Activated CD8-positive, alpha-beta memory T cell treated with anti-CD3 and anti-CD28 coated beads for 48 hours (primary cell): ENCODE measurements at places on chromosomes 2 and 18.

GRCh38 chr2:20542746-20543468 is 96.0 kb downstream of the RHOB start:
- DNase-seq: no peak

DNA sequence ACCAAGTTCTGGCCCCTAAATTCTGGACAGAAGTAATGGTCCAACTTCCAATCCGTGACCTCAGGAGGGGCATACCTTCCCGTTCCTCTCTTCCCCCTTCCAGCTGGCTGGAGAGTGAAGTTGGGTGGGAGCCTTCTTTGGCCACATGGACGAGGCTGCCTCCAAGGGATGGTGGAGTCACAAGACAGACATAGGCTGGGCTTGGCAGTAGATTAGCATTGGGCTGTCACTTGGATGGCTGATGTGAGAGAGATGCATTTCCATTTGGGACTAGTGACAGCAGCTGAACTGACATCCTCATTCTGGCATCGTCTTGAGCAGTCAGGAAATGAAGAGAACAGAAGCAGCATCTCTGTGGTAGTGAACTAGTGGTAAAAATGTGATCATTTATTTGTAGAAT is 12.6 kb downstream of the NT5DC4 start:
- no peak for DNase-seq

DNA sequence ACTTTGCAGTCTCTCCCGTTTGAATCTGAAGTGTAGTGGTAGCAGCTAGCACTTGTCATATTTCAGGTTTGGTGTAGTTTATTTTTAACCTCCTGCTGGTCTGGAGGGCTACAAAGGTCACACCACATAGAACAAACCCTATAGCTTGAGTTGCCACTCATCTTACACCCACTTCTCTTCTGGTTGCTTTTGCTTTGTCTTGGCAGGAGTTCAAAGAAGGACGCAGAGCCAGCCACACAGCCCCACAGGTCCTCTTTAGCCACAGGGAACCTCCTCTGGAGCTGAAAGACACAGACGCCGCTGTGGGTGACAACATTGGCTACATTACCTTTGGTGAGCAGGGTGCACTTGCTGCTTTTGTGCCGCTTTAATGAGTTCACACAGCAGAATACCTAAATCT is 15.6 kb upstream of the GPBAR1 start:
- no peak for DNase-seq

GRCh38 chr2:120863661-120864320 is 128.1 kb downstream of the GLI2 start:
- DNase-seq: no peak

- no peak for DNase-seq
Observed at GRCh38 chr2:172094294-172095145, 8.2 kb downstream of the DLX2 start.

DNA sequence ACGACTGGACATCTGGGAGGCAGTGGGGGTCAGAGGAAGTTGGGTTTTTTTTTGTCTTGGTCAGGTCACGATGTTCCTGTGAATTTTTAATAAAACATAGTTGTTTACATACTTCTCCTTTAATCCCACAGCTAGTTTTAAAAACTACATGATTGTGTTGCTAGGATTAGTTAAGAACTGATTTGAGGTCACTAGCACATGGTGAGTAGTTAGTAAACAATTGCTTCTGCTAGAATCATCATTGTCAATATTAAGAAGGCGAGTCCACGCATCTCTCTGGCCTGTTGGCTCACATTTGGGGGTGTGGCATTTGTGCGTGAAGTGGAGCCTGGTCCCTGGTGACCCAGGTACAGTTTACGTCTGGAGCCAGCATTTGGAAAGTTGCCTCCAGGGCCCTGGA is 59.4 kb downstream of the AGAP1 start:
- no peak for DNase-seq

GRCh38 chr18:74179623-74180199 is 31.4 kb downstream of the TIMM21 start:
- no peak for DNase-seq

DNA sequence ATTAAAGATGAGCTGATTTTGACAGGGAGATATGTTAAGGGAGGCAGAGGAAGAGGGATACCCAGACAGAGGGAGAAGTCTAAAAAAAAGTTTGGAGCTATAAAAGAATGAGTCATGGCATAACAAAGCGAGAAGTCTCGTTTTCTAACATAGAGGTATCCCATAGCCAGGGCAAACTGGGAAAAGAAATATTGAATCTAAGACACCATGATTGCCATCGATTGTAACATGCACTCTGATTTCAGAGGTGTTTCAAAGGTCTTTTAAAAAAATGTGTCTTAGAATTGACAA is 110.7 kb downstream of the MDH1 start:
- DNase-seq: no peak

GRCh38 chr2:129061069-129061768 is 742.6 kb upstream of the HS6ST1 start:
- DNase-seq: no peak

- DNase-seq: no peak
Observed at GRCh38 chr2:235636546-235636945, 142.7 kb downstream of the AGAP1 start.

- DNase-seq: no peak
Observed at GRCh38 chr2:80560326-80560725, 255.8 kb upstream of the LRRTM1 start.

GRCh38 chr2:85600235-85600575 is 2.3 kb downstream of the TMEM150A start:
- no peak for DNase-seq

DNA sequence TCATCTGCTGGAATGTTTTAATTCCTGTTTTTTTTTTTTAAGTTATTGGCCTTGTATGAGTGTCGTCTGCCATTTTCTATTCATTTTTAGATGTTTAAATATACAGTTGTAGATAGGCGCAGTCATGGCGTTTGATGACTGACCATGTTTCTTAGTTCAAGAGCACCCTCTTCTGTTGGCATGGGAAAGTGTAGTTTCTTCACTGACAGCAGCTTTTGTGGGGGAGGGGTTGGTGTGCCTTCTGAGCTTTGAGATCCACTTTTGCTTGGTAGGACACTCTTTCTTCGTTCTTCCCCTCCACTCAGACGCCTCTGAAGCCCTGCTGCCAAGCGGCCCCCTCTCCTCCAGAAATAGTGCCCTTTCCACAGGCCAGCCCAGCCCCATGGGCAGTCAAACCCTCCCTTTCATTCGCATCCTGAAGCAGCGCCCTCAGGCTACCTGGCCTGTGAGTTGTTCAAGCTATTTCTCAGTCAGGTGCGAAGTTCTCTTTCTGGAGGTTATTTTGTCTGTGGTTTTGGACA is 492.0 kb downstream of the TNS1 start:
- peak; percentile 4 for DNase-seq

- DNase-seq: no peak
Observed at GRCh38 chr2:42840760-42841159, 48.4 kb upstream of the HAAO start.

DNA sequence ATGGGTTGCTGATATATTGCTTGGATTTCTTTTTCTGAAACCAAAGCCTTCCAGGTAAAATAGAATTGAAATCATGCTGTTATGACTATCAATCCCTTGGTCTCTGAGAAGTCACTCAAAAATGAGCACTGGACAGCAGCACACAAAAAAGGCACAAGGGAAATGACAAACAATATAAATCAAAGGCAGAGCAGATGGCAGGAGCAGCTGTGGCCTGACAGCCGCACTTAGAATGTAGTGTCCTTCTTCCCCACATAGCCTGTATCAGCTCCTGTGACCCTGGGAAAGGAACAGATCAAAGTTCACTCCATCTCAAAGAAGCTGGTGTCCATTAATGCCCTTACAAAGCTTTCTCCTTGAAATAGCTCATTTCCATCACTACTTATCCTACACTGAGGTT is 326.7 kb downstream of the SUCLG1 start:
- DNase-seq: no peak

DNA sequence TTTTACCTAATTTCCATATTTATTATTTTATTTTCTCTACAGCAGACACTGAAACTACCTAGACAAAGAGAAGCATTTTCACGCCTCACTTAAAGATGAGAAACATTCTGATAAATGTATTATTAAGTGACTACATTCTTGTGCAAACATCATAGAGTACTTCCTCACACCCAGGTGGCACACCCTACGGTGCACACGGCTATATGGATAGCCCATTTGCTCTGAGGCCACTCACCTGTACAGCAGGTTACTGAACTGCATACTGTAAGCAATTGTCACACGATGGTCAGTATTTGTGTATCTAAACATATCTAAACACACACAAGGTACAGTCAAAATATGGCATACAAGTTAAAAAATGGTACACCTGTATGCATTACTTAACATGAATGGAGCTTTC is 481.4 kb downstream of the CMPK2 start:
- DNase-seq: no peak

DNA sequence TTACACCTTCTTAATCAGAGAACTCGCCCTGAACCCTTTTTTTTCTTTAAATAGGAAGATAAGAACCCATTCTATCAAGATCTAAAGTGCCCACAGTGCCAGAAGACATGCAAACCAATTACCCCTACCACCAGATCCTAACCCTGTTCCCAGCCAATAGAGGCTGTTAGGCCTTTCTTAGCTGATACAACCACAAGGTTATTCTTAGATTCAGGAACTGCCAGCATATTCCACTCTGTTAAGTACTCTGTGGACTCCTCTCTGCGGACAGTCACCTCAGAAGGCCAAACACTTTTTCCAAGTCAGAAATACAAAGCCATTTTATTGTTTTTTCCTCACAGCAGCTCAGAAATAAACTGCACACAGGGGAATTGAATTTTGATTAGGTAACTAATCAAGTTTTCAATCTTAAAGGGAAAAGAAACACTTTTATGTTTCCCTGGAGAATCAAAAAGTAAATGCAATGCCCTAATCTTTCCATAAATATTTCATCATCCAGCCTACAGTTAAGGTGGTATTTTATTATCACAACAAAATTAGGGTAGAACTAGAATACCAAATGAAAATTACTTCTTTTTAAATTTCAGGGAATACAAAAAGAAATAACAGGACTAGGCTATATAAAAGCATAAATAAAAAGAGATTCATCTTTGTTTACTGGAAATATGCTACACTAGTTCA is 111.4 kb downstream of the NBAS start:
- no peak for DNase-seq
